ENCODE measurements at places on chromosomes 5 and 9.

- DNase-seq: no peak
Observed at GRCh38 chr5:21810737-21811316, 1042.3 kb downstream of the CDH12 start.

GRCh38 chr9:89212171-89212570, 33.6 kb upstream of the SHC3 start:
- no peak for DNase-seq

DNA sequence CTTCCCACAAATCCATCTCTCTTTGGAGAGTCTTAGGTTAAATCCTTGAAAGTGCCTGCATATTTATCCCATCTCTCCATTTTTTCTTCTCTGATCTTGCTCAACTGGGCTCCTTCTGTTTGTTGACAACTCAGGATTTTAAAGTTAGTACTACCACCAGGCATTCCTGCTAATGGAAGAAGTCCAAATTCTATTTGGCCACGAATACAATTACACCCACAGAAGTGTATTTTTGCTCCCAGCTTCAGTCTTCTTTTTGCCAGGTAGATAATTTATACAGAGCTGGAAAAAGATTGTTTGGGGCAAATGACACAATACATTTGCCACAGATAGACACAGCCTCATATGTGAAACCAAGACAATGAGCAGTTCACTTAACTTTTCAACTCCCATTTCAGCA, 74.8 kb downstream of the CETN3 start:
- DNase-seq: no peak

DNA sequence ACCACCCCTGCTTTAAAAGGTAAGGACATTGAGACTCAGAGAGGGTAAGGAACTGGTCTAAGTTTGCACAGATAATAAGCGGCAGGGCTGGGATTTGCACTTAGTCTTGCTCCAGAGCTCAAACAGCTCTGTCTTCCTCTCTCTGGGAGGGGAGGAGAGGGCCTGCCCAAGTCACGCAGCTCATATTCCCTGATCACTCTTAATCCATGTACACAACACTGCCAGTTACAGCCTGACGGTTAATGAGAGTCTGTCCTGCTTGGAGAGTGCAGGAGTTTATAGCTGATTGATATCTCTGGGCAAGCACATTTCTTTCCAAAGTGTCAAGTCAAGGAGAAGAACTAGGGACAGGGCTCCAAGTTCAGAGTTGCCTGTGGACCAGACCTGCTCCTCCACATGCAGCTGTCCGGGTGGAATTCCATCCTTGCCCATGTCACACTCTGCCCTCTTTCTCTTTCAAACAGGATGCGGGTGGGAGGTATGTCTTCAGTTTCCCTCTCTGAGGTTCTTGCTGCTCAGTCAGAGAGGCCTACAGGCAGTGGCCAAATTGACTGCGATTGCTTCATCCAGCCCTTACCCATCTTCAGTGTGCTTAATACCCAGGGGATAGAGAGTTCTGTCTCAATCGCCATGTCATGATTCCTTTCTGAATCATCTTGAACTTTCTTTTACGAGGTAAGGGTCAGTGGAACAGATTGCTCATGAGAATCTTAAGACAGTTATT, 54.5 kb downstream of the GALNT12 start:
- no peak for DNase-seq

DNA sequence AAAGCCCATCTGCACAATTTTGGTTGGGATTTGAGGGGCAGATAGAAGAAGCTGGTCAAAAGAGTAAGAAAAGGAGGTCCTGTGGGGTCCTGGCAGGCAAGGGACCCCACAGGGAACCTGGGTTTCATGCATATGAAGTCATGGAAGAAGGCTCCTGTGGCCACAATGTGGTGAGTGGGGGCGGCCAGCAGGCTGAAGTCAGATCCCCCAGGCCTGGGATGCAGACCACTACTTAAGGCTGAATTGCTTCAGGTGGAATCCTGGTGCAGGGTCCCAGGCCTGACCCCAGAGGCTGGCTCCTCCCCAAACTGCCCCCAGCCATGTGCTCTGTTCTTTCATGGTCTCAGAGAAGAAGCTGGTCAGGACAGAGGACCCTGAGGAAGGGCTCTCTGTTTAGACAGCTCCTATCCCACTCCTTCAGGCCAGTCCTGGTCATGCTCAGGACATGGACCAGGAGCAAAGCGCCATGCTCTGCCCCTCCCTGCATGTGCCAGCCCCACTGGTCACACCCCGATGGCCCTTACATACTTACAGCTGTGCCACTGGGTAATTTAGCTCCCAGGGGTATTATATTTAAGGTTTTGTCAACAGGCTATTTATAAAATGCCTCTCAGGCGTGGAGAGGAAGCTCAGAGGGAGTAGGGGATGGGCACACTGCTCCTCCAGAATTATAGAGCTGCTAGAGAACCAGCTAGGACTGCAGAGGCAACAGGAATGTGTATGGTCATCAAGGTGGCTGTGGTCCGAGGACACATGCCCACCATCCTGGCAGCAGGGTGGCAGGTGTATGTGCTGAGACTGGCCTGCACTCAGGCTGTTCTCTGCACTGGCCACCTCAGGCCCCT, 33.4 kb downstream of the C5orf15 start:
- DNase-seq: no peak

GRCh38 chr5:149831492-149831891, 101.4 kb downstream of the PPARGC1B start:
- DNase-seq: no peak

GRCh38 chr5:53442961-53443360, 37.5 kb upstream of the FST start:
- DNase-seq: no peak

GRCh38 chr9:88342246-88342645, 46.0 kb upstream of the SPIN1 start:
- DNase-seq: no peak

- no peak for DNase-seq
Observed at GRCh38 chr9:116286297-116286696, 132.7 kb downstream of the PAPPA start.

GRCh38 chr9:93951655-93952118, 3.5 kb downstream of the BARX1 start:
- DNase-seq: no peak

GRCh38 chr5:89946916-89947315, 462.6 kb downstream of the CETN3 start:
- DNase-seq: no peak

DNA sequence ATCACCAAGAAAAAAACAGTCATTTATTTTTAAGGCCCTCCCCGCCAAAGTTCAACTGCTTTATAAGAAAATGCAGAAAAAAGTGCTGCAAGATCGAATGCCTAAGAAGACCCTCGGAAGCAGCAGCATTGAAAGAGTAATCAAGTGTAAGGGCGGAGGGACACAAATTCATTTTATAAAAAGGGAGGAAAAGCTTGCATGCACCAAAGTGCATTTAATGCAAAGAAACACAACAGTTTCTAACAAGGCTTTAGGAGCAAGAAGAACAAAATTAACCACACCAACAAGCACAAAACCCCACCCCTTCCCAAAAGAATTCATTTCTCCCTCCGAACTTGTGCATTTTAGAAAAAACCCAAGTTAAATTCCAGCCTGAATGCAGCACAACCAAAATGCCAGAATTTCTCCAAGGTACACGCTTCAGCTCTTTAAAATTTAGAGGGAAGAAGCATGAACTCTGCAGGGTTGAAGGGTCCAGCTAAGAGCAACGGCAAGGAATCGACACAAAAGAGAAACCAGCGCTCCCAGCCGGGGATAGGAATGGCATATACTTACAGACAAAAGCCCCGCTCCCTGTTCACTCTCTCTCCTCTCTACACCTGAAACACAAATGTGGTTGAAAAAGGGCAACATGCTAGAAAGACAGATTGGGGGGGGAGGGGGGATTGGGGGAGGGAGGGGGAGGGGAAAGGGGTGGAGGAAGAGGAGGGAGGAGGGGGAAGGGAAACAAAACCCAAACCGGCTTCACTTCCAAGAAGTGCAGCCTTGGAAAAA, at the start of gene NREP:
Gene NREP (minus strand): TSS at position 614 of the 774 bp plus-strand sequence. CDS start 1,422 bp downstream, outside the sequence.
- DNase-seq: no peak

DNA sequence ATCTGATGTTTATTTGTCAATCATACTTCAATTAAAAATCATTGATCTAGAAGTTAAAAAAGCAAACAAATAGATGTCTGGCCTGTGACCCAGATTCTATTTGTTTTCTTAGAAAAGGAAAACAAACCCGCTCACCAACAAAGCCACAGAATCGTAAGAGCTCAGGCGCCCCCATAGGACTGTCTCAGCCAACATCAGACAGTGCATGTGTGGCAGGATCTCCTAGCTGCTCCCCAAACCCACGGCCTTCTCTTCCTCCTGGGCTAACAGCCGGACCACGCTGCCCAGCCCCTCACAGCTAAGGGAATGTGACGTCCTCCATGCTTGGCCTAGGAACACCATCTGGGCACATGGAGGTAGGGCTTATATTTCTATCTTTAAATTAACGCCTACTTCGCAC, 19.4 kb downstream of the OR2Y1 start:
- no peak for DNase-seq

DNA sequence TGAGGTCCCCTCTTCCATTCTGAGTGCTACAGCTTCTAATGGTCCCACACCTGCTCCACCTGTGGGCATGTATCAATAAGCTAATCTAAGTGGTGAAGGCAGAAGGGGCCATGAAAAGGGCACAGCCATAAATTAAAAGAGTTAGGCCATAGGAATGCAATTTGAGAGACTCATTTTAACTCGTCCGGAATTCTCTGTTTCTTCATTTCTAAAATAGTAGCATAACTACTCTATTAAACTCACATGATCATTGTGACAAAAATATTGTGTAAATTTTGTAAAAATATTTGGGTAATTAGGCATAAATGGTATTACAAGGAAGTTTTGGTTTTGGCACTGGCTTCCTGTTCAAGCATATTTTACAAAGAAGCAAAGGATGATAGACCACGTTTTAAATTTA, 103.1 kb upstream of the TXNDC8 start:
- DNase-seq: no peak

DNA sequence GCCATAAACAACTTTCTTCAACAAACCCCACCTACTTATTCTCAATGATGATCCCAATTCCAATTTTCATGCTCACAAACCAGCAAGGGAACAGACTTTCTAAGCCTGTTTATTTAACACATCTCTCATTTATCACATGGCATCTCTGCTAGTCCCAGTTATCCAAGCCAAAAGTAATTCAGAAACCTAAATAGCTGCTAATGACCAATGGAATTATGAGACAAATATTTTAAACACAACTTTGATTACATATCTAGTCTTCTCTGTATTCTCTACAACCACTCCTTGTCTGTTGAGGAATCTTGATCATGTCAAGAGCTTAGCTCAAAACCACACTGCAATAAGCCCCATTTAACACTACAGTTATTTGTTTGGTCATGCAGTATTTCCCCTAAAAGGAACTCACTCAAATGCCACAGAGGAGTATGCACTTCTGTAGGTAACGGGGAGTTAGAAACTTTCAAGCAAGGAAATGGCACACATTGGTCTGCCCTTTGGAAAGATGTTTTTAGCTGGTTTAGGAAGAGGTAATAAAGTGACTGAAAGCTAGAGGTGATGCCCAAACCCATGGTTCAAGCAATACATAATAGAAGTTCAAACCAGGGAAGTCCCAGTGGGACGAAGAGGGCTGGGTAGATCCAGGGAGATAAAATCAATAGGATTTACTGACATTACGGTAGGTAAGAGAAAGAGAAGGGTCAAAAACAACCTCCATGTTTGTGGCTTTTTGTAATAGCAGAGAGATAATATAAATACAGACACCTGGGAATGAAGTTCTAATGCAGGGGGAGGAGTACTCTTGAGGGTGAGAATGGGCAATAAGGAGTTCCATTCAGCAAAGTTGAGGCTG, 42.1 kb upstream of the HTR4 start:
- DNase-seq: no peak

- peak; percentile 77 for DNase-seq
Observed at GRCh38 chr9:132169672-132170392, 8.0 kb downstream of the NTNG2 start.

- no peak for DNase-seq
Observed at GRCh38 chr5:5370059-5370774, 52.3 kb upstream of the ICE1 start.

- DNase-seq: no peak
Observed at GRCh38 chr5:139457653-139458306, 4.8 kb downstream of the ECSCR start.

DNA sequence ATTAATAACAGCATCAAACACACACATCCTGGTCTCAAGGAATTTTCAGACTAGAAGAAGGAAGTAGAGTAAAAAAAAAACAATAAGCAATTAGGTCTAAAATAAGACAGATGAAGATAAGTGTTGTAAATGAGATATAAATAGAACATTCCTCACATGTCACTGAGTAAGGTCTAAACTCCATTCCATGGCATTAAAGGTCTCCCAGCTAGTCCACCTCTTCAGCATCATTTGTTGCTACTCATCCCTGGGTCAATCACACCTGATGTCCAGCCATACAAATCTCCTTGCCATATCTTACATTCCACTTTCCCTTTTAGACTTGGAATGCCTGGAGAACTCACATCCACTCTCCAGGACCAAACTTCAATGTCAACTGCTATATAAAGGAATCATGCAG, 214.1 kb upstream of the KLF4 start:
- DNase-seq: no peak
